A549 treated with CORT108297 at 1 μM for 4 hours (cell line): ENCODE measurements at places on chromosomes 12 and 14. TPM values are rescaled to one million over a fixed set of nuclear protein-coding genes. Genes with fewer than 3 reads are reported as not detected.

Gene TAS2R31
- total RNA-seq: 0.13 to 0.28 TPM (median 0.17 TPM) in 3 of 5 replicates, not detected in the others

Gene KCNC2
- total RNA-seq: not detected in 5 replicates

Gene ADAMTS20
- total RNA-seq: not detected in 5 replicates

Gene KLRC1
- total RNA-seq: not detected in 5 replicates

Gene ZNF891
- 0.28 to 0.44 TPM (median 0.41 TPM) in 5 replicates for total RNA-seq

Gene RNFT2
- total RNA-seq: 1.5 to 3.4 TPM (median 2.2 TPM) in 5 replicates
